Activated T-cell treated with anti-CD3 and anti-CD28 coated beads, Interleukin-2, amount 50 U/mL, for 4 hours (primary cell): ENCODE measurements at places on chromosomes 12 and 14. TPM values are rescaled to one million over a fixed set of nuclear protein-coding genes. Genes with fewer than 3 reads are reported as not detected.
A peak's percentile ranks its signal among the peaks of the same experiment; 100 is the strongest.

ACSS3 gene
- total RNA-seq = not detected

DNA sequence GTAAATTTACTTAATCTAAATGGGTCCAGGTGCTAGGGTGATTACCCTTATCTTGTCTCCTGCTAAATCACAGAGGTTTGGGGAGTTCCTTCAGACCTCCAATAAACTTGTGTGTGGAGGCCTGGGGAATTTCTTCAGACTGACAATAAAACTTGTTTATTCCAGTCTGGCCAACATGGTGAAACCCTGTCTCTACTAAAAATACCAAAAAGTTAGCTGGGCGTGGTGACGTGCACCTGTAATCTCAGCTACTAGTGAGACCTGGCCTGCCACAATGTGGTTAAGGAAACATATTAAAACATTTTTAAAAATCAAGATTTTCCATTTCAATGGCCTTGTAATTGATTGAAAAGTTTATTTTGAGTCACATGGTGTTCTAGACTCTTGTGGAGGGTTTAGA is 126.9 kb upstream of the FGD4 start:
- DNase-seq = no peak

GRCh38 chr14:74346341-74346740 is 1.9 kb upstream of the VRTN start:
- no peak for DNase-seq

CLEC2A gene
- not detected for total RNA-seq

DNA sequence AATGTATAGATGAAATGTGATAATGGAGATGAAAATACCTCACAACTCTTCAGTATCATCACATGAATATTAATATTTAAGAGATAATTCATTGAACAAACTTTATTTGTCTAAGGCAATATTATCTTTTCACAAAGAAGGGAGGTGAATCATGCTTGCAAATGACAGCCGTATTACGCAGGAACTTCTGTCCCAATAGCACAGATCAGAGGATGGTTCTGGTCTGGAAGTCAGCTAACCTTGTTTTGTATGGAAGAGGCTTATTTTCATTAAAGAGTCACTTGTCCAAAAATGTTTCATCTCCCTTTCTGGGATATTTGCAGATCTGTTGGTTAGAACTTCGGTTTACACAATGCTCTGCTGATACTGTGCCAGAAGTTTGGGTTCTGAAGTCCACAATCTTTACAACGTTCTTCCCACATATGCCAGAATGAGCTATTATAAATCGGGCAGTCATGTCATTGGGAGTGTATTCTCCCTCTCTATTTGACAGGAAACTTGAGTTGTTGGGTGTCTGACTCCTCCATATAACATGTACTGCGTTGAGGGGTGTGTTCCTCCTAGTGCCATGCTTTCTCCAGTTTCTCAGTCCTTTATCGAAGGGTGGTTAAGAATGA is 29.8 kb downstream of the YY1 start:
- DNase-seq = no peak

DNA sequence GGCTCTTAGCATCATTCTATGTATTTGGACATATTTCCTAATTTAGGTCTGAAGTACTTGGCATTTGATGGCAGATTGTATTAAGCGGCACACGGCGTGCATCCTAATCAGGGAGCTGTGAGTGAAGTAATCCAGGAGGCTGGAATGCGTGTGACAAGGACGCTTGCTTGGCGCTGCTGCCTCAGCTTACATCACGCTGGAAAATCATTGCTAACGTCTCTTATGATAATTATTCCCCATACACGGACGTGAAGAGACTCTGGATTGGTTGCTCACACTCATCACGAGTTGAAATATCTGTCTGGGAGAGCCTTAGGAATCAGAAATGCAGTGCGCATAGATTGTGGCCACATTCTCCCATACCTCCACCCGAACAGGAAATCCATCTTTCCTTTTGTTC is 85.3 kb downstream of the FBXW8 start:
- DNase-seq = no peak

GRCh38 chr14:95313190-95313589 is 6.5 kb downstream of the CLMN start:
- DNase-seq = no peak

- no peak for DNase-seq
These were observed 116.6 kb downstream of the BCL11B start for GRCh38 chr14:99155173-99156089.

CBLN3 gene
- 5.6 TPM for total RNA-seq

DNA sequence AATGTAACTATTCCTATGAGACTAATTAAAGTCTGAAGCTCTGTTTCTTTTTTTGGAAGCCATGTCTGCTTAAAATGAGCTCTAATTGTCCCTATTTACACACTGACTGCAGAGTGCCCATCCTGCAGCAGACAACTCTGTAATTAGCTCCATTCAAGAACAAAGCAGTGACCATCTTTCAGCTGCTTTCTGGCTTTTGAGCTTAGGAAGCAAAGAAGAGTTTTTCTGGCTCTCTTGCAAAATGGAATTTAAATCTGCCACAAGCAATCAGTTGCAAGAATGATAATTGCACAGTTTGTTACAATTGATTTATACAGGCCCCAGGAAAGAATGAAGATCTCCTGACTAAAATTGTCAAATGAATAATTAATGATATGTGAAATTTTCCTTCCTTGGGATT is 83.4 kb downstream of the GAS2L3 start:
- no peak for DNase-seq

- DNase-seq = no peak
These were observed 115.6 kb upstream of the FBXO33 start for GRCh38 chr14:39547845-39548244.

DNA sequence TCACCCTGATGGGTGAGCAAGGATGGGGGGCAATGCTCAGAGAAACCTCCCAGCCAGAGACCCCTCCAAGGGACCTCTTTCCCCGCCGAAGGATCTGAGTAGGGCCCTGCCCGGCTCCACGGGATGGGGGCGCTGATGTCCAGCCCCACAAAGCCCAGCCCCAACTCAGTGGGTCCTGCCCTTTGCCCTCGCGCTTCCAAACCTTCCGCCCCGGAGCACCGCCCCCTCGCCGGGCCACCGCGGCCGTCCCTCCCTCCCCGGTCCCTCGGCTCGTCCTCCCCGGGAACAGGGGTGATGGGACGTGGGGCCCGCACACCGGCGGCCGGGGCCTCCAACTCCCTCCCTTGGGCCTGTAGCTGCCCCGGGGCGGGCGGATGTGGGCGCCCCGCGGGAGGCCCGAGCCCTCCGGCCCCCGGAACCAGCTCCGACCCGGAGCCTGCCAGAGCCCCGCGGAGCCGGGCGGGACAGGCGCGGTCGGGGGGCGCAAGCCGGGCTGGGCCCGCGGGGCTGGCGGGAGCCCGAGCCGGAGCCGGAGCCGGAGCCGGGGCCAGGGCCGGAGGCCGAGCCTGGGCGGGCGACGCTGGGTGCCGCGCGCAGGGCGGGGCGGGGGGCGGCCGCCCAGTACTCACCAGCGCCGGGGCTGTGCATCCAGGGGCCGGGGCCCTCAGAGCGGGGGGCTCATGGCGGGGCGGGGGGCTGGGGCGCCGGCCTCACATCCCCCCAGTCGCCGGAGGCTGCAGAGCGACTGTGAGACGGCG is 386 bp downstream of the HDAC7 start:
- peak; percentile 32 for DNase-seq

DNA sequence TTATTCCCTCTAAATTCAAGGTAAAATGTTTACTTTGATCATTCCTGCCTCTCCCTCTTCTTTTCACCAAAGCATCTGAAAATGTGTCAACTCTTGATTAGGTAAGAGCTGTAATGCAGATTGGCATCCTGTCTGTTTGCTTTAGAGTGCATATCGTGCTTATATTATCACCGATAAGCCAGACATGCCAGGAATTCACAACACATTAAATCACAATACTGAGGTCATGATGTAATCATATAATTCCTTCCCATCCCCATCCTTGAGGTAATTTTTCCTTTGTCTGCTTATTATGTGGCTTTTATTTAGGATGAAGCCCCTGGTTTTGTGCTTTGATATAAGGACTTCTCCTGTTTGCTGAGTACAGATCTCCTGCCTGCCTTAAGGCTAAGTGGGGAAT is 10.2 kb downstream of the DDX47 start:
- DNase-seq = no peak

KRT75 gene
- total RNA-seq = not detected

GRCh38 chr12:10293151-10293550 is 14.5 kb upstream of the KLRD1 start:
- no peak for DNase-seq

PCED1B gene
- 57.1 TPM for total RNA-seq

- no peak for DNase-seq
These were observed 8.7 kb downstream of the TM7SF3 start for GRCh38 chr12:27005495-27005894.

- no peak for DNase-seq
These were observed 1.8 kb downstream of the SH2B3 start for GRCh38 chr12:111407377-111408115.
